ENCODE measurements at places on chromosomes 12 and 14.

GRCh38 chr12:12985817-12986408 lies 14.2 kb downstream of the HEBP1 start:
- no peak for DNase-seq

DNA sequence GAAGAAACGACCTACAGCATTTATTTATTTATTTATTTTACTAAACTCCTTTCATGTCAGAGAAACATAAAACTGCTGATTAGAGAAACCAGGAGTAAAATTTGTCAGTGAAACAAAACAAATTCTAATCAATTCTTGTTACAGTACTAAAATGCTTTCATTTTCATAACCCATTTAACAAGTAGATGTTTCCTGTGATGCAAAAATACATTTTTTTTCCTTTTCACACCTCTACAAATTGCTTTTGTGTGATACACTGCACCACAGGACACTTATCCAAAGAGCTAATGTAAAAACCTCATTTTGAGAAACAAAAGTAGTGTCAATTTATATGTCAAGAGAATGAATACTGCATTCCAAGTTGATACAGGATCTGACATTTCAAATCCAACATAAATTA lies 155.1 kb downstream of the SYT1 start:
- DNase-seq: no peak

GRCh38 chr14:59371771-59372170 lies 93.4 kb downstream of the GPR135 start:
- DNase-seq: no peak

DNA sequence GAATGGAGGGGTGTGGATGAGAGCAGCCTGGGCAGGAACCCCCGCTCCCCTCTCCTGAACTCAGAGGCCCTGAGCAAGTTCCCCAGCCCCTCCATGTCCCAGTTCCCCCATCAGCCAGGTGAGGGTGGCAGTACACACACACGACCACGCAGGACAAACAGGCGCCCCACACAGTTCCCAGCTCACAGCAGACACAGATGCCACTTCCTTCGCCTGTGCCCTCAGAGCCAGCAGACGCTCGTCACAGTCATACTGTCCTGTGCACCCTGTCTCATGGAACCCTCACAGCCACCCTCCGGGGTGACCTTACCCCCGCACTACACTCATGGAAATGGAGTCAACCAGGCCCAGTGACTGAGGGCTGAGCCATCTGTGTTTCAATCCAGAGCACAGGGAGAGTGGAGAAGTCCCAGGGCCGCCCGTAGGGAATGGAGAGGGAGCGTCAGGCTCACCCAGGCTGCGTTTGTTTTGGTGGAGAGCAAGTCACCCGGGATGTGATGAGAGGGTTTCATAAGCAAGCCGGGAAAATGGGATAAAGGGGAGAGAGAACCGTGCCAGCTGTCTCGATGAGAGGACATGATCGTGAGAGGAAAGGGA lies 47.5 kb upstream of the DYNC1H1 start:
- no peak for DNase-seq

GRCh38 chr12:53231921-53232645 lies at the start of gene RARG:
TSS of gene RARG (minus strand) at chr12:53232209. CDS start at chr12:53227545, 4,664 bp downstream.
- DNase-seq: peak; percentile 78

DNA sequence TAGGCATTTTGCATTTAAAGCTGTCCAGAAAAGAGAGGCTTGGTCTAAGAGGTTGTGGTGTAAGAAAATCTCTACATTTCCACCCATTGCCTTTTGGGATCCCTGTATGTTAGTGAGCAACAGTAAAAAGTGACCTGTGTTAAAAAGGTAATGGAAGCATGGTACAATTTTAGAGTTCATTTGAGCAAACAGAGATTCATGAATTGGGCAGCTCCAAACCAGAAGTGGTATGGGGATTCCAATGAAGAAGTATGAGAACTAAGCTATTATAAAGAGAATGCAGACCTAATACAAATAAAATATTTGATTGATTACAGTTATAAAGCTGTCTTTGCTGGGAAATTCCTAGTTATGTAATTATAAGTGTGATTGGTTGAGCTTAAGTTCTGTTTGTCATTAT lies 907.0 kb downstream of the DIO2 start:
- no peak for DNase-seq

- no peak for DNase-seq
These were observed 20.2 kb downstream of the P2RX2 start for GRCh38 chr12:132638541-132639408.

- DNase-seq: peak; percentile 35
These were observed 1.1 kb downstream of the MIS18BP1 start for GRCh38 chr14:45251912-45252311.

- no peak for DNase-seq
These were observed 70.6 kb downstream of the PTHLH start for GRCh38 chr12:27901959-27902358.

DNA sequence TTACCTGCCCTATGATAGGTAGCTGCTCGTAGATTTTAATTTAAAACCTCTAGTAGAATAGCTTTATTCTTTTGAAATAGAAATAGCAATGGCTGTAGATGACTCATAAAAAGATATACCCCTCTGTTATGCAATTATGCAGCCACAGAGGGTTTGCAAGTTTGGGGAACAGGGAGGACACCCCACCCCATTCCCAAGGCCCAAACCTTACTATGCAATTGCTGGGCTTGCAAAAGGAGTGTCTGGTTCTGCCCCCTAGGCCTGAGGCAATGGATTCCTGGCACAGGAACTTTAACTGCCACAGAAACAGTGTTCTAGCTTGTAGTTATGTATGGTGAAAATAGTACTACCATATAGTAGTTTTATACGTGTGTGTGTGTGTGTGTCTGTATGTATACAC lies 403.3 kb downstream of the ADAMTS20 start:
- no peak for DNase-seq

- no peak for DNase-seq
These were observed 111.2 kb downstream of the CAPZA3 start for GRCh38 chr12:18849080-18849479.

GRCh38 chr12:19144985-19145384 lies 15.5 kb downstream of the PLEKHA5 start:
- no peak for DNase-seq

- DNase-seq: no peak
These were observed 367.3 kb downstream of the ALG10 start for GRCh38 chr12:34389378-34390170.

DNA sequence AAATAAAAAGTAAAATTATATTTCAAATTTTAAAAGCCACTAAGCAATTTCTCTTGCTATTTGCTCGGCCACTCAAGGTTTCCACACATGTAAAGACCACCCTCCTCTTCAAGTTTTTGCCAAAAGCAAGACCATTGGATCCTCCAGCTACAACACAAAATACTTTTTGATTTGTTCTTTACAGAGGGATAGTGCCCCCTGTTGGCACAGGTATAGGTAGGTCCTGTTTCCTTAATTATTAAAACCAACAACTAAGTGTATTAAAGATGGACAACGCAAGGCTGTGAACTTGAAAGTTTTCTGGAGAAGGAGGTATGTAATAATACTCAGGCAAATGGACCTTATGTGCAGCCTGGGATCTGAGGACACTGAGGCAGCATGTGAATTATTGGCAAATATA lies 23.8 kb downstream of the ATP6V1D start:
- no peak for DNase-seq
